ENCODE measurements at places on chromosomes 6 and 20.

GRCh38 chr6:168370310-168370991 lies 50.9 kb upstream of the DACT2 start:
- DNase-seq, result no peak

- no peak for DNase-seq
These were observed 14.9 kb upstream of the CAPN11 start for GRCh38 chr6:44143731-44144130.

- DNase-seq, result no peak
These were observed 657.7 kb downstream of the QKI start for GRCh38 chr6:164072240-164072666.

GRCh38 chr6:108169464-108170331 lies 3.9 kb downstream of the NR2E1 start:
- no peak for DNase-seq

DNA sequence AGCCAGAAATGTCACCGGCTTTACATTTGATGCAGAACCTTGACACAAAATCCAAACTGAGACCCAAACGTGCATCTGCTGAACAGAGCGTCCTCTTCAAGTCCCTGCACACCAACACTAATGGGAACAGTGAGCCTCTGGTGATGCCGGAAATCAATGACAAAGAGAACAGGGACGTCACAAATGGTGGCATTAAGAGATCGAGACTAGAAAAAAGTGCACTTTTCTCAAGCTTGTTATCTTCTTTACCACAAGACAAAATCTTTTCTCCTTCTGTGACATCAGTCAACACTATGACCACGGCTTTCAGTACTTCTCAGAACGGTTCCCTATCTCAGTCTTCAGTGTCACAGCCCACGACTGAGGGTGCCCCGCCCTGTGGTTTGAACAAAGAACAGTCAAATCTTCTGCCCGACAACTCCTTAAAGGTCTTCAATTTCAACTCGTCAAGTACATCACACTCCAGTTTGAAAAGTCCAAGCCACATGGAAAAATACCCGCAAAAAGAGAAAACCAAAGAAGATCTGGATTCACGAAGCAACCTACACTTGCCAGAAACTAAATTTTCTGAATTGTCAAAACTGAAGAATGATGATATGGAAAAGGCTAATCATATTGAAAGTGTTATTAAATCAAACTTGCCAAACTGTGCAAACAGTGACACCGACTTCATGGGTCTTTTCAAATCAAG lies 108.4 kb downstream of the RTN4IP1 start:
- DNase-seq, result no peak
